Suprapubic skin (tissue), 4 donors: ENCODE measurements at places on chromosomes 11 and 22. TPM values are rescaled to one million over a fixed set of nuclear protein-coding genes. Genes with fewer than 3 reads are reported as not detected.

DNA sequence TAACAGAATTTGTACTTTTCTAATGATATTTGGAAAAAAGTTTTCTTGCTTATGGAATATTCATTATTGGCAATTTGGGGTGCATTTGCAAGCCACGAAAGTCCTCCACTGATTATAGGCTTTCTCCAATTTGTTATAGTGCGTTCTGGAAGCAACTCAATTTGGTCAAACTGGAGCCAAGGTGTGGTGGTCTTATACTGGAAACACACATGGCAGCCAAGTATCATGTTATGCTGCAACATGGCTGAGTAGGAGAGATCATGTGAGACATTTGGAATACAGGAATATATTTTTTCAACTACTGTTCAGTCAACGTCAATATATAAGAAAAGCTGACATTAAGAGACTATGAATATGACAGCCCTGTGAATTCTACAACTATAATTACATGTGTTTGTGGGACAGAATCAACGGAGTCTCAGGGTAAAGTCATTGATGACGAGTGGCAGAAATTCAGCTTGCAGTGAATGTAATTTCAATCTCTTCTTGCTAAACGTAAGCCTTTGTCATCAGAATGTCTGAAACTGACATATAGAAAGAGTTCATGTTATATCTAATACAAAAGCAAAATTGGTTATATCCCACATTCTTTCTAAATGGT, 83.8 kb upstream of the FIBIN start:
- H3K27ac ChIP-seq: no peak overlapping the region
- H3K36me3 ChIP-seq: no peaks in the 10 kb centered on the region
- H3K4me3 ChIP-seq: no peak overlapping the region
- H3K4me1 ChIP-seq: peaks cover 23% of the 10 kb centered on the region
- DNase-seq: no peak

DNA sequence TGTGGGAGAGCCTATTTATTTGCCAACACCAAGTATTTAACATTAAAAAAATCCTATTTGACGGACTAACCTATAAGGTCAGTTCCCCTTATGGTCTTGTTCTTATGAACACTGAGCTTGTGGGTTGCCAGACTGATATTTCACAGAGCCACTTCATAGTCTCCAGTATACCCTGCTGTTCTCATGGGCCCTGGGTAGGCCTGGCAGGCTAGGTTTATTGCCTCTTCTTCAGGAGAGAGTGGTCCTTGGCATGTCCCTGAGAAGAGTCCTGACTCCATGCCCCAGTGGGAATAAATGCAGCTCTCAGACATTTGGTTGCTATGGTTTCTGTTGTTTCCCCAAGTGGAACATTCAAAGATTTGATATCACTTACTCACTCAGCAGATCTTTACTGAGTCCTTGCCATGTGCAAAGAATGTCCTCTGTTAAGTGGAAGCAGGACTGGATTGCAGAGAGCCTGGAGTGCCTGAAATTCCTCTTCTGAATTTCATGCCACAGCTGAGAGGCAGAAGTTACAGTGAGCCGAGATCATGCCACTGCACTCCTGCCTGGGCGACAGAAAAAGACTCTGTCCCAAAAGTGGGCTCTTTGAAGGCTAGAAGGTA, 15.7 kb downstream of the SLC5A1 start:
- H3K4me1 ChIP-seq: no peaks in the 10 kb centered on the region
- DNase-seq: no peak
- H3K4me3 ChIP-seq: no peak overlapping the region
- no peaks in the 10 kb centered on the region for H3K27me3 ChIP-seq
- H3K36me3 ChIP-seq: no peaks in the 10 kb centered on the region
- H3K27ac ChIP-seq: no peak overlapping the region

DNA sequence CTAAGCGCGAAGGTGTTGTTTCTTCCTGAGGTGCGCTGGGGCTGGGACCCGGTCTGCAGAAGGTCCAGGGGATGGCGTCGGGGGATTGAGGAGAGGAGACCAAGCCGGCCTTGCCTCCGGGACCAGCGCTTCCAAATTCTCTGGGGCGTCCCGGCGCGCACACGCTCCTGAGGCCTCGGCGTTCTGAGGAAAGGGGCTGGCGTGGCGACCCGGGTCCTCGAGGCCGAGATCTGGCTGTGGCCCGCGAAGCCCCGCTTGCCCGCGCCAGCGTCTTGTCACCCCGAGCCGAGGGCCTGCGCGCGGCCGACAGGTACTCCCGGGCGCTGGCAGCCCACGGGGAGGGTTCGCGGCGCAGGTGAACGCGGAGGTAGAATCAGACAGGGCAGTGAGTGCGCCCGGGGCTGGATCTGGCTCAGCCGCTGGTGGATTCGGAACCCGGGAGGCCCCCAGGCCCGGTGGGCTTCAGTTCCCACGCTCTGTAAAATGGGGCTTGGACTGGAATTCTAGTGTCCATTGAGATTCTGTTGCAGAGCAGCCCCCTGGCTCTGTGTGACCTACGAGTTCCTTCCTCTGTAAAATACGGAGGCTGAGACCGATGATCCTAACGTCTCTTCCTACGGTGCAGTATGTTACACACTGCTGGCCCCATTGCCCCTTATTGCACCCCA, 14.7 kb downstream of the SSH3 start:
- peak overlapping the region; percentile 92 for H3K4me3 ChIP-seq
- no peaks in the 10 kb centered on the region for H3K27me3 ChIP-seq
- H3K36me3 ChIP-seq: no peaks in the 10 kb centered on the region

The IFITM10 gene
- total RNA-seq: 7.2 TPM

GRCh38 chr22:35521358-35522224, 19.0 kb upstream of the RASD2 start:
- no peaks in the 10 kb centered on the region for H3K36me3 ChIP-seq
- DNase-seq: no peak
- H3K4me1 ChIP-seq: peaks cover 26% of the 10 kb centered on the region
- H3K27ac ChIP-seq: no peak overlapping the region
- H3K4me3 ChIP-seq: no peak overlapping the region

The EPS8L2 gene
- 134 TPM for total RNA-seq

The FXYD2 gene
- not detected for total RNA-seq

DNA sequence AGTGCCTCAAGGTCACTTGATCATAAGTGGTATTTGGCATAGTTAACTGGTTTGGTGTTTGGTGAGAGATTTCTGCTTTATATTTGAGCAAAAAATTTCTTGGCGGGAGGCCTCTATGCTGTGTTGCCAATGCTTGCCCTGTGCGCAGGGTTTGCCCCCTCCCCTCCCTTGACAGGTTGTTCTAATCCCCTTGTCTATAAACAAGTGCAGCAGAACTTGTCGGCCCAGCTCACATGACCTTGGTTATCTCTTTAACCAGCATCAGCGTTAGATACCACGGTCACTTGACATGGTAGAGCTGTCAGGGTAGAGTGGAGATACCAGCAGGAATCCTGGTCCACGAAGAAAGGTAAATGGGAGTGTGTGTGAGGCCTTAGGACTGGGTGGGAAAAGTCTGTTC, 35.6 kb downstream of the MARK2 start:
- H3K4me1 ChIP-seq: peaks cover 72% of the 10 kb centered on the region
- peak overlapping the region; percentile 24 for H3K27ac ChIP-seq
- H3K4me3 ChIP-seq: no peak overlapping the region
- no peak for DNase-seq

DNA sequence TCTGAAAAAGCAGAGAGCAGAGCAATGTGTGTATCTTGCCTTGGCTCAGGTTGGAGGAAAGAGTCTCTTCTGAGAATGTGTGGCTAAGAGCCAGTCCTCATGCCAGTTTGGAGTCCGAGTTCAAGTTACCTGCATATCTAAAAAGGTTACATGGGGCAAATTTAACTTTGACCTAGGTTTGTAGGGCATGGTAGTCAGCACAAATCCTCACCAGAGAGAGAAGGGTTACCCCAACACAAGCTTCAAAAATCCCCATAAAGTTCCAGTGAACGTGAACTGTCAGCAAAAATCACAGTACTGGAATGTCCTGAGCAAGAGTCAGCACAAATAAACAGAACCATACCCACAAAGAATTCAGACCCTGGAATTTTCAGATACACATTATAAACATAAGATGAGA, 13.8 kb downstream of the SDHD start:
- H3K27me3 ChIP-seq: no peaks in the 10 kb centered on the region
- no peak overlapping the region for H3K4me3 ChIP-seq
- H3K36me3 ChIP-seq: peaks cover 23% of the 10 kb centered on the region
- H3K4me1 ChIP-seq: no peaks in the 10 kb centered on the region
- no peak overlapping the region for H3K27ac ChIP-seq

The ZBED4 gene
- 19.4 TPM for total RNA-seq

DNA sequence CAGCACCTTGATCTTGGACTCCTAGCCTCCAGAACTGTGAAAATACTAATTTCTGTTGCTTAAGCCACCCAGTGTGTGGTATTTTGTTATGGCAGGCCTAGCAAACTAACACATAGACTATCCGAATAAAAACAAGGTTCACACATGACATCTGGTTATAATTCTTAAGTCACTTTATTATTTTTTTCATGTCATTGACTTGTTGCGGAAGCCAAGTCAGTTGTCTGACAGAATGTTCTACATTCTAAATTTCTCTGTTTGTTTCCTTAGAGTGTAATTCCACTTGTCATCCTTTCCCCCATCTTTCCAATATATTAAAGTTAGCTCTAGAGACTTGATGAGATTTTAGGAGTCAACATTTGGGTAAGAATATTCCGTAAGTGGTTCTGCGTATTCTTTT, 40.6 kb downstream of the RAB30 start:
- no peaks in the 10 kb centered on the region for H3K27me3 ChIP-seq
- H3K4me3 ChIP-seq: no peak overlapping the region
- peaks cover 48% of the 10 kb centered on the region for H3K4me1 ChIP-seq
- no peak for DNase-seq

The MMP13 gene
- total RNA-seq: 3.3 TPM

The PIH1D2 gene
- 2.4 TPM for total RNA-seq

The EIF3M gene
- 226 TPM for total RNA-seq

The KLHDC7B gene
- total RNA-seq: not detected

DNA sequence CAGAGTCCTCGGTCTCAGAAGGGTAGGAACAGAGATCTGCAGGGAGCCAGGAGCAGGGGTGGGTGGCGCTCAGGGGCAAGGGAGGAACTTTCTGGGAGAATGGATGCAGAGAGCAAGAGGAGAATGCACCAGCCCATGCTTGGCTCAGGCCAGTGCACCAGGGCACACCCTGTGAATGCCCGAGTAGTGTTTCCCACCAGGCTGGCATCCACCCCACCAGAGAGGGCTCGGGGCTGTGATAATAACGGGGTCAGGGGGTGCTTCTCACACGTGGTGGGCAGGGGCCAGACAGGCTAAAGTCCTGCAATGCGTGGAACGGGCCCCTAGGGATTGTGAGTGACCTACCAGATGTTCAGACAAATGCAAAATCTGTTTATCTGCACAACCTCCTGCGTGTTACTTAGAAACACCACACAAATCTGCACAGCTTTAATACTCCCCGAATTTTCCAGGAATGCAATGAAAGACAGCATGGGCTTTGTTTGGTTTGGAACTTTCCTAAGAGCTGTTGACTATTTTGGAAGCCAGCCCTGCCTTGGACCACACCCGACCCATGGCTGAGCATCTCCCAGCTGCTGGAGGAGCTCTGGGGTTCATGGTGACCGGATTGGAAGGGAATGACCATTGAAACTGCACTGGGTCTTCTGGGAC, 368.3 kb downstream of the SHANK2 start:
- no peaks in the 10 kb centered on the region for H3K4me1 ChIP-seq
- no peak for DNase-seq
- no peak overlapping the region for H3K4me3 ChIP-seq
- no peak overlapping the region for H3K27ac ChIP-seq
- no peaks in the 10 kb centered on the region for H3K36me3 ChIP-seq

GRCh38 chr11:33747979-33748378, 11.8 kb upstream of the CD59 start:
- peaks cover 59% of the 10 kb centered on the region for H3K36me3 ChIP-seq
- DNase-seq: no peak
- H3K4me3 ChIP-seq: no peak overlapping the region
